ENCODE measurements at places on chromosomes 13 and 19. TPM values are rescaled to one million over a fixed set of nuclear protein-coding genes. Genes with fewer than 3 reads are reported as not detected.

DNA sequence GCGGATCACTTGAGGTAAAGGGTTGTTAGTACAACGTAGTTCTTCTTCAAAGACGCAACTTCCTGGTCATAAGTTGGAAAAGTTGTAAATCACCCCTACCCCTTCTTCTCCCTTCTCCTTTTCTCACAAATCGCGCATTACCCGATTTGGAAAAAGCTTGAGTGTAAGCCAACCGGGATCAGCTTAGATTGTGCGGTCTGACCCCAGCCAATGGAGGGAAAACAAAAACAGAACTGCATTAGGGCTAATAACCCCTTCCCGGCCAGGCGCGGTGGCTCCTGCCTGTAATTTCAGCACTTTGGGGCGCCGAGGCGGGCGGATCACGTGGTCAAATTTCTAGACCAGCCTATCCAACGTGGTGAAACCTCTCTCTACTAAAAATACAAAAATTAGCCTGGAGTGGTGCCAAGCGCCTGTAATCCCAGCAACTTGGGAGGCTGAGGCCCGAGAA lies 806 bp downstream of the ZNF90 start:
- DNase-seq, result no peak

DNA sequence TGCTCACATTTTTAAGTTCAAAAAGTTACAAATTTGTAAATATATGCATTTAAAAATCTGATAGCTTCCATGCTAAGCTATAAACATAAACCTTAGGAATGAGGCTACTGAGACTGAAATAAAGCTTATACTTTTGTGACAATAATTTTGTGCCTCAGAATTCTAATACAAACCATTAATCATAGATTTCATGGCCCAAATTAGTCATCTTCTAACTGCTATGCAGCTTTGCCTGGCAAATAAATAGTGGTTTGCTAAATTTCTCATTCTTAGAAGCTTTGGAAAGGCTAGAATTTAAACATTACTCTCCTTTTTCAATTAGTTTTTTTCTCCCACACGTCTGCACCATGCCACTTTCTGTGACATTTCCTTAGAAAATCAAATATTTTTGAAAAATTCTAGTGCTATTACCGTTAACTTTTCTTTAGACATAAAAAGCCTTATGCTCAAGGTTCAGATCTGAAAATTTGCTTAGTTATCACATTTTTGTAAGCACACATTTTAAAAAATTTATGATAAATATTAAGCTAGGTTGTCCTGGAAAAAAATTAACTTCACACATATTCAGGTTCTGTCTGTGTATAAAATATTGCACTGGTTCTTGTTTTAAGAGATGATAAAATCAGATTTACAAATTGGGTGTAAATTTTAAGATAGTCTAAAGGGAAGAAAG lies 46.9 kb downstream of the FNDC3A start:
- no peak for DNase-seq

DNA sequence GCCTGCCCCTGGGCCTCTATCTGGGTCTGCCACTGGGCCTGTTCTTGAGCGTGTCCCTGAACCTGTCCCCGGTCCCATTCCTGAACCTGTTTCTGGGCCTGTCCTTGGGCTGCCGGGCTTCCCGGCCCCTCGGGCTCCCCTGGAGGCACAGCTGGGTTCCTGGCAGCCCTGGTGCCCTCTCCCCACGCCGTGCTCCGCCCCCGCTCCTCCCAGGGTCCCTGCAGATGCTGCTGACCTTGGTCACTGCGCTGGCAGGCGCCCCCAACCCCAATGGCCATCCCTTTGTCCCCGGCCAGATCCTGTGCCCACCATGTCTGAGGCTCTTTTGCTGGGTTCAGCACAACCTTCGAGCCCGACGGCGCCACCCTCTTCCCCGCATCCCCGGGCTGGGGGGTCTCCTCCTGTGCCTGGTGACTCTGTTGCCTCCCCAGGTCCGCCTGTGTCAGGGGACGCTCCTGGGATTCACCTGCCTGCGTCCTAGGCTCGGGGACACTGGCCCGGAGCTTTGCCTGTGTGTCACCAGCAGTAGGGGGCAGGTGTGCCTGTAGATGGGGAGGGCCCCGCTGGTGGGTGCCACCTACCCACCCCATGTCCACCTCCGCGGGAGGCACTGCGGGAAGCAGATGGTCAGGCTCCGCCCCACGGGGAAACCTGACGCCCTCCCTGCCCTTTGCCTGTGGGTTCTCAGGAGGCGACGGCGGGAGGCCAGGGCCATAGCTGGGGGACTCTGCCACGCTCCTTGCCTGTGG lies 41.0 kb upstream of the GRTP1 start:
- peak; percentile 28 for DNase-seq

Gene C3
- 5.9 TPM for total RNA-seq

Gene SUPT5H
- total RNA-seq, result 141 TPM
